ENCODE measurements at places on chromosomes 16 and 17.

GRCh38 chr17:10022416-10022815, 117.3 kb upstream of the RCVRN start:
- no peak for ATAC-seq

GRCh38 chr16:3074860-3075522, 9.6 kb downstream of the IL32 start:
- peak; percentile 96 for ATAC-seq

- ATAC-seq = peak; percentile 32
Observed at GRCh38 chr16:57589374-57589773, 39.1 kb upstream of the ADGRG1 start.

- ATAC-seq = peak; percentile 96
Observed at GRCh38 chr17:69235338-69236058, 6.9 kb upstream of the ABCA10 start.

DNA sequence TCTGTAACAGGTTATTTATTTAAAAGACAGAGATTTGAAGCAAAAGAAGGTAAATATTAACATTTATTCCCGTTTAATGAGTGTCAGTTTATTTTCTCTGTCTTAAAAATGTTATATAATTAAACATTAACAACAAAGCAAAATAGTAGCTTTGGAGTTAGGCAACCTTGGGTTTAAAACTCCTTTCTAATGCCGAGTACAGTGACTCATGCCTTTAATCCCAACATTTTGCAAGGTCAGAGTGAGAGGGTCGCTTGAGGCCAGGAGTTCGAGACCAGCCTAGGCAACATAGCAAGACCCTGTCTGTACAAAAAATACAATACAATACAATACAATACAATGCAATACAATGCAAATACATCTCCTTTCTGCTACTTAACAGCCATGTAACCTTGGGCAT, 128.7 kb downstream of the CHD9 start:
- ATAC-seq = no peak

Data from stimulated activated memory B cell treated with anti-CD40 and anti-IgM and Interleukin-4, amounts not matched to agents 10 μg/mL and 1 μg/mL and 100 μg/mL, for 72 hours (primary cell).